Iris pigment epithelial cell (primary cell): ENCODE measurements at places on chromosomes 3 and 15.
A peak's percentile ranks its signal among the peaks of the same experiment; 100 is the strongest.

DNA sequence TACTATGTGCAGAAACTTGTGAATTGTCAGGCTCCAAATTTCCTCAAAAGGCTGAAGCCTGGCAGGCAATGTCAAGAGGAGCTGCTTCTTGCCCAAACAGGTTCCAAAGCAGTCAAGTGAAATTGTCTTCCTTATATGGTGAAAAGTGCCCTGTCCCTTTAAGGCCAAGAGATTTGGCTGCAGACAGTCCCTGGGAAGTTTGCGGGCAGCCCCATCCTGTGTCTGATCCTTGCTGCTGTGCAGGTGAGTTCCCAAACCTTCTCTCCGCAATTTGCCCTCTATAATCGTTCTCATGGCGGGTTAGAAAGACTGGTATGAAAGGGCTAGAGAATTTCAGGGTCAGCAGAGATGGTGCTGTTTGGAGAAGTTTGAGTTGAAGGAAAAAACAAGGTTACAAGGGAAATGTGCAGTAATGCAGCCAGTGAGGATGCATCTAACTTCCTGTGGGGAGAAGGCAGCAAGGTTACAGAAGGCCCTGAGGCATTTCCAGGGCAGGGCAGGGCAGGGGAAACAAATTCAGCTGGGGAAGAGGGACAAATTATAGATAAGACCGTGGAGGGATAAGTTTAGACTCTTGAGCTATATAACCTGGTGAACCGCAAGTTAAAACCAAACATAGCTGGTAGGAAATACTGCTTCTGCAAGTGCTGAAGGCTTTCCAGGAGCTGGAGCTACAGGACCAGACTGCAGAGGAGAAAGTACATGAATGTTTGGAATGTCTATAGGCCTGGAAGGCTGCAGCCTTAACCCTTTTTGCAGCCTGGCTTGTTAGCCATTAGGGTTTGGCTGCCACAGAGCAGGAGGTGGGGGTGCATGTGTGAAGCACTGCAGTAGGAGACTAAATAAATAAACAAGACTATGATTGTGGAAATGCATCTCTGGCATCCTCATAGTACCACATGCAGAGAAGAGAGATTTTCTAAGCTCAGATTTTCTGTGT lies 256.2 kb upstream of the IL12A start:
- DNase-seq = peak; percentile 91

DNA sequence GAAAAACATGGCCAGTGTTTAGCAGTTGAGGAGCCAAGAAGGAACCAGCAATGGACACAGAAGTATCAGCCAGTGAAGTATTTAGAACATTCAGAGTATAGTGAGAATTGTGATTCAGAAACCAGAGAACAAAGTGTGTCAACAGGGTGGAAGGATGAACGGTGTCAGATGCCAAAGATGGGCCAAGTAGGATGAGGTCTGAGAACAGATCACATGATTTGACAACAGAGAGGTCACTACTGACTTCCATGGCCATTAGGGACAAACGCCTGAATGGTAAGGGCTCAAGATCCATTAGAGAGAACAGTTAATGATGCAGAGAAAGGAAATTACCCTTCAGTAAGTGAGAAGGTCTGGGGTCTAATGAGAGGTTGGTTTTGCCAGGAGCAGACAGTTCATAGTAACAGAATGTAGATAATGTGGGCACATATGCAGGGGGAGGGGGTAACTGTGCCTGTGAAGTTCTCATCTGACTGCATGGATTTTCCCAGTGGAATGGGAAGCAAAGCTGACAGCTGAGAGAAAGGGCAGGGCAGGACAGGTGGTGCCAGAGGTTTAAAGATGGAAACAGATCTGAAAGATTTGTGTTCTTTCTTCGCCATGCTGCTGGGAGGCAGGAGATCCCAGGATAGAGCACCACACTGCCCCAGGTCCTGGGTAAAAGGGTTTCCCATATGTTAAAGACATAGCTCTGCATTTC lies 4.8 kb upstream of the ACAD9 start:
- no peak for DNase-seq

DNA sequence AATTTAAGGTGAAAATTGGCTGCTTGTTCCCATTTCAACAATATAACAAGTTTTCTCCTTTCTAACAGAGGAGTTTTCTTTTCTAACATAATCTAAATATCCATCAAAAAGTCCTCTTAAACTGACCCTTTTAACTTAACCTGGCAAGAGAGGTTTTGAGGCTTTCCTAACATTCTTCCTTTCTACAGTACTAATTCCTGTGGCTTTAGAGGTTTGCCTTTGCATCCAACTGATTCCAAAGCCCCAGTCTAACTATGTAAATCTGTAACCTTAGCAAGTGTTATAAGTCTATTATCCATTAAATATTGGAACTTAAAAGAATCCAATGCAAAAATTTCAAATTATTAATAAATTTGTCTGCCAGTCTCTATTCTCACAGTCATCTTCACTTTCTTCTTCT lies 134.1 kb downstream of the ISL2 start:
- peak; percentile 65 for DNase-seq

DNA sequence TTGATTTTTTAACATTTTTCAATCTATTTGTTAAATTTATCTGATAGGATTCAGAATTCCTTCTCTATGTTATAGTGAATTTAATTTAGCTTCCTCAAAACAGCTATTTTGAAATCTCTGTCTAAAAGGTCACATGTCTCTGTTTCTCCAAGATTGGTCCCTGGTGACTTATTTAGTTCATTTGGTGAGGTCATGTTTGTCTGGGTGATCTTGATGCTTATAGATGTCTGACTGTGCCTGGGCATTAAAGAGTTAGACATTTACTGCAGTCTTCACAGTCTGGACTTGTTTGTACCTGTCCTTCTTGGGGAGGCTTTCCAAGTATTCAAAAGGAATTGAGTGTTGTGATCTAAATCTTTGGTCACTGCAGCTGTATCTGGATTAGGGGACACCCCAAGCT lies 169.5 kb upstream of the C2CD4B start:
- no peak for DNase-seq

DNA sequence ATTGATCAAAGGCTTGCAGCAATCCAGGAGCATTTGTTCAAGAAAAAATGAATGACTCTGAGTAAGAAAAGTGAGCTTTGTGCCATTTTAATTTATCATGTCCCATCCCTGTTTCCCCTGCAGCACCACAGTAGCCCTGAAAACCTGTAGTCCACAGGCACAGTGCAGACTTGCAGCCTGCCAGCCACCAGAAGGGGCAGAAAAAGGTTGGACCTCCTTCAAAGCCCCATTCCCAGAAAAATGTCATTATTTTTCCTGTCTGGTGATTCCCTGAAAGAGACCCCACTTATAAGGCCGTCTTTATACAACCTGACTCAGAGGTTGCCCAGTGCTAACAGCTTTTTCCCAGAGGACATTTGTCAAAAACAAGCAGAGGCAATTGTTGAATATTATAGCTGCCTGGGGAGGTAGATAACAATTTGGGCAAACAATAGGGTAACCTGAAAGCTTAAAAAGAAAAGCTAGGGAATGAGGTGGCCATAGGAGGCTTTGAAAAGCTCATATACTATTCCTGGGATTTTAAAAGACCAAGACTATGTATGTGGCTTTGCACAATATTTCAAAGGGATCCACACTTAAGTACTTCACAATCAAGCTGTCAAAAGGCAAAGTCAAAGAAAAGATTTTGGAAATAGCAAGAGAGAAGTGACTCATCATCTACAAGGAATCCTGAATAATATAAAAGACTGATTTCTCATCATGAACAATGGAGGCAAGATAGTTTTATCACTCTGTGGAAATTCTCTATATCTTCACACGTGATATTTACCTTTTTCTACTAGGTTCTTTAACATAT lies 136.8 kb upstream of the PLXNA1 start:
- DNase-seq = peak; percentile 32

GRCh38 chr15:31360843-31361763 lies 34.5 kb downstream of the KLF13 start:
- no peak for DNase-seq

- no peak for DNase-seq
These were observed 3.3 kb upstream of the USP4 start for GRCh38 chr3:49343163-49343562.

GRCh38 chr15:69869881-69870505 lies 227.7 kb downstream of the TLE3 start:
- DNase-seq = no peak

- DNase-seq = peak; percentile 14
These were observed 35.2 kb downstream of the GRK7 start for GRCh38 chr3:141798448-141798845.

- DNase-seq = peak; percentile 90
These were observed 257.2 kb downstream of the NFKBIZ start for GRCh38 chr3:102106416-102107097.

- peak; percentile 24 for DNase-seq
These were observed 759 bp upstream of the TTBK2 start for GRCh38 chr15:42921342-42921731.

GRCh38 chr15:79197285-79197684 lies 85.2 kb upstream of the ANKRD34C start:
- no peak for DNase-seq

- DNase-seq = no peak
These were observed 13.3 kb upstream of the MINAR1 start for GRCh38 chr15:79418693-79419279.

- DNase-seq = no peak
These were observed 11.7 kb downstream of the EDEM1 start for GRCh38 chr3:5198986-5199731.

DNA sequence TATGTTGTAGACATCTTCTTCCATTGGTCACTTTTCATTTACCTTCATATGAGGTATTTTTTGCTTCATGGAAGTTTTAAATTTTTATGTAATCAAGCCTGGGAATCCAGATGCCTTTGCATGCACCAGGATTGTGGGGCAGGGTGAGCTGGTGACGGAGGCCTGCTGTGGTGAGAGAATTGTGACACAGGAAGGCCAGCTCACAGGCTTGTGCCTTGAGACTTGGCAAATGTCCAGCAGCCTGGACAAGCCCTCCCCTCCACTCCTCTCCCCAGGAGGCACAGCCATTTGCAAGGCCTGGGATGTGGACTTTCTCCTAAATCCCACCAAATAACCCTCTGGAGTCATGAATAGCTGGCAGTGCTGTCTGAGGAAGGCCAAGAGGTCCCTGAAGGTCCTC lies 67.4 kb downstream of the RHCG start:
- DNase-seq = no peak

DNA sequence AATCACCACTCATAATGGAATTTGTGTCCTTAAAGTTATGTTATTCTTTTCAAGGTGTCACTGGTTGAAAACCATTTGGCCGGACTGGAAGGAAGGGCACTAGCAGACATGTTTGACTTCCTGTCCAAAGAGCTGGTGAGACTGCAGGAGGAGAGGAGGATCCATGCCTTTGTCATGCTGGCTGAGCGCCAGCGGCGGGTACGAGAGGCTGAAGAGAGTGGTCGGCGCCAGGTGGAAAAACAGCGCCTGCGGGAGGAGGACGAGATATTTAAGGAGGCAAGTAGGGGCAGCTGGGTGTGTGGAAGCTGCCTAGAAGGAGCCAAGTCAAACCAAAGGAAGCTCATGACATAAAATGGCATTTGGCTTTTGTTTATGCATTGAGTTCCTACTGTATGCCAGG lies 38.0 kb upstream of the NR1I2 start:
- DNase-seq = no peak

- no peak for DNase-seq
These were observed 3.4 kb upstream of the LRRIQ4 start for GRCh38 chr3:169809230-169809795.

GRCh38 chr3:187736418-187736871 lies 8.8 kb downstream of the BCL6 start:
- DNase-seq = peak; percentile 74
